ENCODE measurements at places on chromosomes 13 and 19.

DNA sequence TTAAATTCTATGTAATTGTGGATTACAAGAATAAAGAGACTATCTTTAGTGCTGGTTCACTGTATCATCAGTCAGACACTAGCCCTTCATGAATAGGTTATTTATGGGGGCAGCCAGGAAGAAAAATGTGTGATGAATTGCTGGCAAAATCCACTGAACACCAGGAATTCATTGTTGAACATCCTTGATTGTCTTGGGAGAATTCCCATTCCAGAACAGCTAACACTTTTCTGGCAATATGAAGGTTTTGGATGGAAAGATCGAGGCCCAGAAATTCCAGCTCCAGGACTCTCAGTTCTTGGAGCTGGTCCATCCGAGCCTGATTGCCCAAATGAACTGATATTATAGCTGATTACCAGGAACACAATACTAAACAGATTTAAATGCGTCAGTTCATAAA lies 11.5 kb upstream of the SPART start:
- DNase-seq, result no peak

DNA sequence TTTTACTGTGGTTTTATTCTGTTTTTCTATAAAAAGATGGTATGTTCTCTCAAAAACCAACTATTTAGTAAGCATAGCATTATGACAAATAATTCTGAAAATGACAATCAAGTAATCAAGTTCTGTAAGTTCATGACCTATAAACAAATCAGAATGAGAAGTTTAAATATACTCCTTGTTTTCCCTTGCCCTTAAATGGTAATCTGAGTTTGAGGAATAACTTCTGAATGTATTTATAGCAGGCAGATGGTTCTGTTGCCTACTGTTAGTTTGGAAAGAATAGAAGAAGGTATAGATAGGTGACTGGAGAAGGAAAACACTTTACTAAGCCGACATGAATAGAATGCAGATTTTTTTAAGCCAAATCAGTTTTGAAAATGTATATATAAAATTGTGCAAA lies 63.9 kb downstream of the POSTN start:
- DNase-seq, result no peak

- DNase-seq, result no peak
Measured at GRCh38 chr13:36973621-36974295, 25.4 kb downstream of the ALG5 start.

DNA sequence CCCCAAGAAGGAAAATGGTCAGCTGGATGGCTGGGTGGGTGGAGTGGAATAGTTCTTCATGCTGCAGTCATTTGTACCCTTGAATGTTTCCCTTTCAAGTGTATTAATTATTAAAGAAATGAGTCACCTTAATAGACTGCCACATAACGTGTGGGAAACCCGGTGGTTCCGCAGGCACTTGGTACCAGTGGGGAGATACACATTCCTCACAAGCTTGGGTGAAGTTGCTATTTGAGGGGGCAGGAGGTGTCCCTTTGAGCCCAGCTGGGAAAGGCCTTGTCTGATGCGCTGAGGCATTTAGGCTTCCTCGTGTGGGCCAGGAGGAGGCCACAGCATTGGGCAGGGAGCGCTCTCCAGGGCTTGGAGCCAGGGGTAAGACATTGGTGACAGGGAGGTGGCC lies 57.7 kb downstream of the ATP8A2 start:
- no peak for DNase-seq

- no peak for DNase-seq
Measured at GRCh38 chr13:100674572-100674871, at the start of gene TMTC4. TSS of gene TMTC4 (minus strand) at chr13:100674795. CDS start at chr13:100670362, 4,433 bp downstream.

DNA sequence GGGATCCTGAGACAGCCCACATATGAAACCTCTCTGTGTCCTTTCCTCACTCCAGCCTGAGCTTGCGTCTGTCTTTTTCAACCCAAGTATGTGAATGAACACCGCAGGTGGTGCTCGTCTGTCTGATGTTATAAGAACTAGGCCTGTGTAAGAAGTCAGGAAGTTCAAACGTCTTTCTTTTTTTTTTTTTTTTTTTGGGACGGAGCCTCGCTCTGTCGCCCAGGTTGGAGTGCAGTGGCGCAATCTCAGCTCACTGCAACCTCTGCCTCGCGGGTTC lies 92.3 kb downstream of the ANKRD10 start:
- no peak for DNase-seq

DNA sequence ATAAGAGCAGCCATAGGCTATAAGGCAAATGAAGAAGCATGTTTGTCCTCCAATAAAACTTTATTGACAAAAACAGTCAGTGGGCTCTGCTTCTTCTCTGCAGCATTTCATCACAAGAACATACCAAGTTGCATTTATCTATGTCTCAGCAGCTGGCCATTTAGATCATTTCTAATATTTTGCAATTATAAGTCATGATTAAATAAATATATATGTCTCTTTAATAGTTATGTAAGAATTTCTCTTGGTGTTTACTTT lies 153.5 kb downstream of the RFC3 start:
- DNase-seq, result no peak

DNA sequence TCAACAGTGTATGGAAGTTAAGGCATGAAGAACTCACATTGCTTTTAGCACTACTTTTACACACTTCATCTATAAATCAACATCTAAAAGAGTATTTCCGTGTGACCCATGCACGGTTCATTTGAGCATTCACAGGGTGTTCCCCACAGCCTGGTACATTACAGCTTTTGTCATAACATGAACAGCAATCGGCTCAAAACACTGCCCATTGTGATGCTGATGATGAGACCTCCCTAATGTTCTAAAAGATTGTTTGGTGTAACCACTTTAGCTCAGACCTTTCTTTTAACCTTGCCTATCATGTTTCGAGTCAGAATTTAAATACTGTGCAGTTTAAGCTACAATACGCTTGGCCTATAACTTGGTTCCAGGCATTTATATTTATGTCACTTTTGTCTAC lies 4.1 kb upstream of the KLF5 start:
- DNase-seq, result no peak

DNA sequence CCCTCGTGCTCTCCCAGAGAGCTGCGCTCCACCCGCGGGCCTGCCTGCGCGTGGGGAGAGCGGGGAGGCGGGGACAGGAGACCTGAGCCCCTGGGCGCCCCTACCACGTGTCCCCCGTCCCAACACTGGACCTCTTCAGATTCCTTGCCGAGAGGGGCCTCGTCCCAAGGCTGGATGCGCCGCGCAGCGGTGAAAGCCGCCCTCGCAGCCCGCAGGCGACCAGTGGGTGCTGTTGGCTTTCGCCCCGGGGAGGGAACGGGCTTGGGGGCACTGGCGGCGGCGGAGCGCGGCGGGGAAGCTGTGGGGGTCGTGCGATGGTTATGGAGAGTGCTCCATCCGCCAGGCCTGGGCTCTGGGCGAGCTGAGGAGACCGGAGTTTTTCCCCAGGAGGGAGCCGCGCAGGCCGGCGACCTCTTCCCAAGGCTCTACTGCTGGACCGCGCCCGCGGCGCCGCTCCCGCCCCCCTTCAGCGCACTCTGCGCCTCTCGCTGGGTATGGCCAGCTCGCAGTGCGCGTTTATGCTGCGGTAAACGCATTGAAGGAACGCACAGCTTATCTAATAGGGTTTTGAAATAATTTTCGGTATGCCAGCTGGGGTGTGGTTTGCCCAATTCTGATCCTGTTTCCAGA lies 17.2 kb upstream of the RNF17 start:
- DNase-seq, result no peak

DNA sequence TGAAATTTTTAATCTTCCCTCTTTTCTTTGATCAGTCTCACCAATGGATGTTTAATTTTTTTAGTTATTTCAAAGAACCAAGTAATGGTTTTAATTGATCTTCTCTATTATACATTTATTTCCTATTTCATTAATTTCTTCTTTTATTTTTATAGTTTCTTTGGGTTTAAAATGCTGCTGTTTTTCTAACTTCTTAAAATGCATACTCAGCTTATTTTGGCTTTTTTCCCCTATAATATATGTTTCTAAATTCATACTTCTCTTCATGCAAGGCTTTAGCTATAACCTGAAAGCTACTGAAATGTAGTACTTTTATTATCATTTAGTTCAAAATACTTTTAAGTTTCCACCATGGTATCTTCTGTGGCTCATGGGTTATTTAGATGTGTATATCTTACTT lies 53.9 kb downstream of the ANKRD10 start:
- no peak for DNase-seq

DNA sequence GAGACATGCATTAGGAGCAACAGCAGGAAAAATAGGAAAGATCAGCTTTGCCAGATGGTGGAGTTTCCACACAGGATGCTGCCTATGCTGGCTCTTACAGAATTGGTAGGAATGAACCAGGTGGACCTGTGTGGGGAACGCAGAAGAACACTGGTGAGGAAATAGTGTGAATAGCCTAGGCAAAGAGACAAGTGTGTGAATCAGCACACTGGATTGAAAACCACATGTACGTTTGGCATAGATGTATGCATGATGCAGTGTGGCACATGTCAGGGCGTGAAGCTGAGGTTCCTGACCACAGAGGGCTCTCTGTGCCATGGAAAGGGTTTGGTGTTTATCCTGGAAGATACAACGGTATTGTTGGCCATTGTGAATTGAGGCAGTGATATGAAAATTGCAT lies 156.5 kb upstream of the SLC10A2 start:
- DNase-seq, result no peak

- no peak for DNase-seq
Measured at GRCh38 chr19:32843716-32844245, 25.8 kb downstream of the SLC7A9 start.

DNA sequence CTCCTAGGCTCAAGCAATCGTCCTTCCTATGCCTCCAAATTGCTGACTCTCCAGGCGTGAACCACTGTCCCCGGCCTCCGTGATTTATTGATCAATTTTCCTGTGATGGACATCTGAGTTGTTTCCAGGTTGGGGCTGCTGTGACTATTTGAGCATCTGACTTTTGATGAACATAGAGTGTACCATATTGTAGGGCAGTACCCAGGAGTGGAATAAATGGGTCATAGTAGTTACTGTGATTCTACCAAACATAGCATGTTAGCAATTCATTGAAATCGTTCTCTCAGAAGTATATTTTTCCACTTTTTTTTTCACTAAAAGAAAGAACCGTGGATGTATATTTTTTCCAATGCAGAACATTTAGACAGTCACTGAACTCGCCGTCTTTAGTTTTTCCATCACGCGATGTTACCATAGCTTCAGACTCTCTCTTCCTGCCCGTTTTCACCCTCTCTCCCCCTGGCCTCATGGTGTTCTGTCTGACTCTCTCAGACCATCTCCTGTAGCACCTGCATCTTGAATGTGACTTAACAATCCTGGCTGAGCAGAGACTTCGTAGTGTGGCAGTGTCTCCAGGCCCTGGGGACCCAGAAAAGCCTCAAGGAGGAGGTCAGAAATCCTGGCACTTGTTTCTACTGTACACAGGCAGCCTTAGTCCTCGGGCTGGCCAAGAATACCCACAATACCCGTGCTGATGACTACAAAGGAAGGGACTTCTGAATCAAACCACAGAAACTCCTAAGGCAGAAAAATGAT lies 3.2 kb upstream of the RASGRP4 start:
- DNase-seq, result no peak

GRCh38 chr13:98796191-98796590 lies 43.7 kb upstream of the SLC15A1 start:
- DNase-seq, result no peak

- no peak for DNase-seq
Measured at GRCh38 chr13:106602178-106602577, 34.2 kb upstream of the ARGLU1 start.

- DNase-seq, result no peak
Measured at GRCh38 chr19:18231775-18232174, 5.5 kb upstream of the PDE4C start.

GRCh38 chr13:109160357-109160756 lies 530.9 kb downstream of the MYO16 start:
- DNase-seq, result no peak

DNA sequence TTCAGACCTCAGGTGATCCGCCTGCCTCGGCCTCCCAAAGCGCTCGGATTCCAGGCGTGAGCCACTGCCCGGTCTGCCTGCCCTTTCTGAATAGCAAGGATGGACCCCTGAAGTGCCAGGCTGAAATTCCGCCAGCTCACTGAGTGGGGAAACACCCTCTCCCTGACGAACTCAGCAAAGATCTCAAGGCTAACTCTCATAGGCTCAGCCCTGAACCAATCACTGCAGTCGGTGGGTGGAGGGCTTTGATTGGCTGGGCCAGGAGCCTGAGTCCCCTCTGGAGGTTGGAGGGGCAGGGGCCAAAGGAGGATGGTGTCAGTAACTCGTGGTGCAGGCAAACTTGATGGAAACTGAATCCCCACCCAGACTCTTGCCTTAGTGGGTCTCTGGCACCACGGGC lies 11.2 kb upstream of the COMP start:
- no peak for DNase-seq

GRCh38 chr19:5305163-5305562 lies 35.4 kb downstream of the PTPRS start:
- no peak for DNase-seq

DNA sequence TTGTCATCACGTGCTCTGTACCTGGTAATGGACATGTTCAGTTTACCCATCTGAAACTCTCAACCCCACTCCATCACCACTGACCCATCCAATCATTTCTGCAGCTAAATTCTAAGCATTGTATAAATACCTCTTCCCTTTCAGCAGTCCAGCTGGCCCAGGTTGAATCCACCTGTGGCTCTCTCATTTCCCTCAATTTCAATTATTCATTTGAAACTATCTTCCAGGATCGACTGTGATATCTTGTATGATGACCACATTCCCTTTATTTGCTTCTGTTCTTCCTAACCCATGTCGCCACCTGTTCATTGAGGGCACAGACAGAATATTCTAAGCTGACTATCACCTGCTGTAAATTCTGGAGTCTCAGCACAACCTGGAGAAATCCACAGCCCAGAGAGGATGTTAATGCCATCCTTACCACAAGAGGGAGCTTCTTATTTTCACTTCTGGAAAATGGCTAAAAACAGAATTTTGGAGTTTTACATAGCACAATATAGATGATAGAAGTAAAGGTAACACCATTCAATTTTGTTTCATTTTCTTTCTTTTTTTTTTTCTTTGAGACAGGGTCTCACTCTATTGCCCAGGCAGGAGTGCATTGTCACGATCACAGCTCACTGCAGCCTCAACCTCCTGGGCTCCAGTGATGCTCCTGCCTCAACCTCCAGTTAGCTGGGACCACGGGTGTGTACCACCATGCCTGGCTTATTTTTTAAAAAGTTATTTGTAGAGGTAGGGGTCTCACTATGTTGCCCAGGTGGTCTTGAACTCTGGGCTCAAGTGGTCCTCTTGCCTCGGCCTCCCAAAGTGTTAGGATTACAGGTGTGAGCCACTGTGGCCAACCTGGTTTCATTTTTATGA lies 38.6 kb downstream of the ZNF823 start:
- no peak for DNase-seq

DNA sequence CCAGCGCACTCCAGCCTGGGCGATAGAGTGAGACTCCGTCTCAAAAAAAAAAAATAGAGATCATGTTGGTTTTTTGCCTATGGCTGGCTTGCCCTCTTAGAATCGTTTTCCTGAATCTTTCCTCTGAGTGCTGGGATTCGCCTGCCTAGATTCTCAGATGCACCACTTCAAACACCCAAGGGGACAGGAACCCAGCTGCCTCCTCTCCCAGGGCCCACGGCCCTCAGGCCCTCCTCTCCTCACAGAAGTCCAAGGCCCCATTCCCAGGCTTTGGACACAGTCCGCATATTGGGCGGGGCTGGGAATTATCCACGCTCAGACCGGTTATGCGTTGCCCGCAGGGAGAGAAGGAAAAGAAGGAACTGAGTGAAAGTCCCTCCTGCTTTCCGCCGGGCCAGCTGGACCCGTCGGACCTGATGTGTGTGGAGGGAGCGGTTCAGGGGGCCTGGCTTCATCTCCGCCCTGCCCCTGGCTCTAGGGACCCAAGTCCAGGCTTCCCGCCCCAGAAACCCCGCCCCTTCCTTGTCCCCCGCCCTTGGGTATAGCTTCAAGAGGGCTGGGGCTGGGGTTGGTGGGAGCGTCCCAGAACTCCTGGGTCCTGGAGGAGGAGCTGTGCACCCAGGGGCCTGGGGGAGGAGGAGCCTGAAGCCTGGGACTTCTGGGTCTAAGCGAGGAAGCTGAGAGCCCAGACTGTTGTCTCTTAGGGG lies 5.8 kb downstream of the PPFIA3 start:
- no peak for DNase-seq

Data from activated B cell treated with CpG ODN at 0.5 μM for 24 hours (primary cell).